Liver (tissue), 10 donors: ENCODE measurements at places on chromosomes 12 and 14.

DNA sequence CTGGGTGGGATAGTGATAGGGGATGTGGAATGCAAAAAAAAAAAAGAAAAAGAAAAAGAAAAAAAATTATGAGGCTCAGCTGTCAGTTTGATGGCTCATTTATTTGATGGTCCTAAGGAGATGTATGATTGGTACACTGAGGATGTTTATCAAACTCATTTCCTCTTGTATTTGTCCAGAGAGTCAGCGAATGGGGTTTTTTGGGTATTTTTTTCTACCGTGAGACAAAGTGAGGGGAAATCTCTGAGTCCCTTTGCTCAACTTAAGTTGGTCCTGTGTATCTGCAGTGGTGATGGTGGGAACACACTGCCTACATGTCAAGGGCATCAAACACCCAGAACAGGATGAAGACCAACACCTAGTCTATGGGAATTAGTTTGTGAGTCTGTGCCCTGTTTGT is 176.9 kb upstream of the HIF1A start:
- no peak for DNase-seq

DNA sequence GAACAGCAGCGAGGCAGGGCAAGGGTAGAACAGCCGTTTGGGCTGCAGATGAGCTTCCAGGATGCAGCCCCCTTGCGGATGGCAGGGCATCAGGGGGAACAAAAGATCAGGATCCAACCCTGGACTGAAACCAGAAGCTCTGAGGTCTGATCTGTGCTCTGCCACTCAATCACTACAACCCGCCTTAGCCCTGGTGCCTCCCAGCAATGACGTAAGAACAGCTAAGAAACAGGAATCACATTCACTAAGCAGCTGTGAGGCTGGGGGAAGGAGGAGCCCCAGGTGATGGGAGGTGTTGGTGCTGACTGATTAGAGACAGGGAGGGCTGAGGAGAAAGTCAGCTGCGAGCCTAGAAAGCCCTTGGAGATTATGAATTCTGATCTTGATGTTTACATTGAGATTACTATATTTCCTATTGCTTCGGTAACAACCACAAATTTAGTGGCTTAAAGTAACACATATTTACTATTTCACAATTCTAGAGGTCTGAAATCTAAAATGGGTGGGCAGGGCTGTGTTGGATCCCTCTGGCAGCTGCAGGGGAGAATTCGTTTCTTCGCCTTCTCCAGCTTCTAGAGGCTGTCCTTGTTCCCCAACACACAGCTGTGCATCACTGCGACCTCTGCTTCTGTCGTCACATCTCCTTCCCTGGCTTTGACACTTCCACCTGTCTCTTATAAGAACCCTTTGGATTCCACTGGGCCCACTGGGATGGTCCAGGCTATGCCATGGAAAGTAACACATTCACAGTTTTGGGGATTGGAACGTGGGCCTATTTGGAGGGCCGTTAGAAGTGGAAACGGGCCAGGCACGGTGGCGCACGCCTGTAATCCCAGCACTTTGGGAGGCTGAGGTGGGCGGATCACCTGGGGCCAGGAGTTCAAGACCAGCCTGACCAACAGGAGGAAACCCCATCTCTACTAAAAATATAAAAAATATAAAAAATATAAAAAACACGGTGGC is 6.1 kb upstream of the CD9 start:
- DNase-seq: no peak

- DNase-seq: peak; percentile 62
Observed at GRCh38 chr12:114668151-114668885, 15.7 kb downstream of the TBX3 start.

DNA sequence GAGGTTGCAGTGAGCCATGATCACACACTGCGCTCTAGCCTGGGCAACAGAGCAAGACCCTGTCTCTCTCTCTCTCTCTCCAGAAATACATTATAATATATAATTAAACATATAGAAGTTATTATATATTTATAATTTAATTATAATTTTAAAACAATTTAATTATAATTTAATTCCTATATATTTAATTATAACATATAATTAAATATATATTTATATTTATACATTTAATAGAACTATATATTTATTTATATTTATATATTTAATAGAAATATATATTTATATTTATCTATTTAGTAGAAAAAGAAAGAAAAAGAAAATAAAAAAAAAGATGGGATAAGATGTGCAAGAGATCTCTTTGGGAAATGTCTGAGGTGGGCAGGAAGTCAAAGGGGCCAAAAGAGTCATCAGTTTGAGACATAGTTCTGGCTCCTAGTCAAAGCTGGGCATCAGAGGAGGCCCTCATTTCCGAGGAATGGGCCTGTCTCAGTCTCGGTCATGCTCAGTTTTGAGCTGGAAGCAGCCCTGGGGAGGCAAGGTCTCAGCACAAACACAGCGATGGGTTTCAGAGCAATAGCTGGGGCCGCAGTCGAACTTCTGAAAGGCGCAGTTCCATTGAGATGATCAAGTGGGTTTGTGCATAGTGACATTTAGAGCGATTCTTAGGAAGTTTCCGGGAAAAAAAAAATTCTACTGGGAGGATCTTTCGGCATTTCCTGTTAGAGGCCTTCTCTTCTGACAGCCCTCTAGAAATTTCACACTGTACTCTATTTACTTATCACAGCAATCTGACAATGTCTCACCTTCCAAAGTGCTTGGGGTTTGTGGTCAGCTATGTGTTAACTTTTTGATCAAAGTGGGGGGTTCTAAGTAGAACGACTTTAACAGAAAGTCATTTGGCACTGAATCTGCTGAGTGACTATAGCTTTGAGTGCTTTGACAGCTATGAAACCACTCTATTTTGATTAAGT is 58.7 kb upstream of the GZMB start:
- DNase-seq: no peak

DNA sequence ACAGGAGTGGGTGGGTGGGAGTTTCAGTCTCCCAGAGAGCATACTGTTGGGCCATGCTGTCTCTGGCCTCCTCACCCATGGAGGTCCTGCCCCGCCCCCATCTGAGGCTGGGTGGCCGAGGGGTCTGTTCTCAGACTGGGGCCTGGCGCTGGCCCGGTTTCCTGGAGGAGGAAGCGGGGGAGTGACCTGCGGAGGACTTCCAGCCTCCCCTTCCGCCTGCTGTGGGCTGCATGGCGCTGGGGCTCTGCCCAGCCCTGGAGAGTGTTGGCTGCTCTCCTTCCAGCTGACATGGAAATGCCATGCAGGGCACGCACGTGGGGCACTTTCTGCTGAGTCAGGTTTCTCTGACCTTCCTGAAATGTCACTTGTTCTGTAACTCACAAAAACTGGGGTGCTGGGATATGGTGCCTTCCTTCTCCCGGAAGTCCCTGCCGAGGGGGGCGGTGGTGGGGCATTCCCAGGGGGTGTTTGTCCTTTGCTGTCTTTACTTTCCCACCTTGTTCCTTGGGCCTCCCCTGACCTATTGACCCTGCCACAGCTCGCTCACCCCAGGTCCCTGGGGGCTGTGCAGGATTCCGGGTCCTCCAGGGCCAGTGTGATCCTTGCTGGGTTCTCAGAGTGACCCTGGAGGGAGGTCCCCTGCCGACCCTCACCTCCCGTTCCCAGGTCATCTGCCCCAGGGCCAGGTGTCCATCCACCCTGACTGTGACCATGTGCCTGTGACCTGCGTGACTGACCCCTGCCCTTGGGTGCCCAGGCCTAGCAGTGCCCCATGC is 23.6 kb downstream of the PACS2 start:
- DNase-seq: no peak

- DNase-seq: no peak
Observed at GRCh38 chr12:132477703-132478432, 12.1 kb upstream of the FBRSL1 start.

GRCh38 chr12:124512667-124513296 is 54.6 kb downstream of the NCOR2 start:
- no peak for DNase-seq

GRCh38 chr12:17278946-17279345 is 673.0 kb upstream of the LMO3 start:
- DNase-seq: no peak

GRCh38 chr12:118827606-118828005 is 153.7 kb upstream of the SRRM4 start:
- DNase-seq: no peak

DNA sequence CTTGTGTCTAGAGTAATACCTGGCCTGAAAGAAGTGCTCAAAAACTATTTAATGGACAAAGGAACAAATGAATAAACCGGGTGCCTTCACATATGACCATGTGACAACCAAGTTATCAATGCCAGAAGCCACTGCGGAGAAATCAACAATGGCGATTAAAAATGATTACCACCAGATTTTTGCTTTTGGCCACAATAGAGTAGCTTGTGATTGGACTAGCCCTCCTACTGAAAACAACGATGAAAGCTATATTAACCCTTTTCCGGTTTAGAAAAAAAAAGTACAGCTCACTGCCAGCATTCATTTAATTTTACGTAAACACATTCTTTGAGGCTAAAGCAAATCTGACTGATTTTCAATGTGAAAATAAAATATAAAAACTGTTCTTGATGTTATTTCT is 41.6 kb upstream of the TTC7B start:
- DNase-seq: no peak

GRCh38 chr12:124233846-124234640 is 60.9 kb upstream of the RFLNA start:
- DNase-seq: no peak

- no peak for DNase-seq
Observed at GRCh38 chr12:114974826-114975639, 291.1 kb upstream of the TBX3 start.

- DNase-seq: no peak
Observed at GRCh38 chr12:101594700-101595099, at the start of gene MYBPC1. MYBPC1 (plus strand) TSS chr12:101594971; CDS start chr12:101595071, 100 bp downstream.

DNA sequence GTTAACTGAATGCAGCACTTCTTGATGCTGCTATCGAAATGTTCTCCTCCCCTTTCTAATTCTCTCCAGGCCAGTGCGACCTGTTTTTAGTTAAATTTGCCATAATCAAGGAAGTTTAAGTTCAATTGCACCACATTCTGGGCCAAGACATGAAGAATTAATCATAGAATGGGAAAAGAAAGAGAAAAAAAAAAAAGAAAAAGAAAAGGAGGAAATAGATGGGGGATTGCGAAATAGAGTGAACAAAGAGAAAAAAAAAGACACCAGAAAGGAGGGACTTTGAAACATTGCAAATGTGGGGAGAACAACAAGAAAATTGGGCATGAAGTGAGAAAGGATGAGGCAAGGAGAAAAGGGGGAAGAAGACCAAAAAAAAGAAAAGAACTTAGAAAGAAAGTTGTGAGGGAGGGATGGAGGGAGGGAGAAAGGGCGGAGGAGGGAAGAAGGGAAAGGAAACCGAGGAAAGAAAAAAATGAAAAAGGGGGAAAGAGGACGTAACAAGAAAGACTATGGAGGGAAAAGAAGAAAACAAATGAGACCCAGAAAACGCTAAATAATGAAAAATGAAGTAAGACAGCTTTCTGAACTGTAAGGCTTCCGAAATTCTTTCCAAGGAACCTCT is 32.8 kb upstream of the TBX5 start:
- no peak for DNase-seq

DNA sequence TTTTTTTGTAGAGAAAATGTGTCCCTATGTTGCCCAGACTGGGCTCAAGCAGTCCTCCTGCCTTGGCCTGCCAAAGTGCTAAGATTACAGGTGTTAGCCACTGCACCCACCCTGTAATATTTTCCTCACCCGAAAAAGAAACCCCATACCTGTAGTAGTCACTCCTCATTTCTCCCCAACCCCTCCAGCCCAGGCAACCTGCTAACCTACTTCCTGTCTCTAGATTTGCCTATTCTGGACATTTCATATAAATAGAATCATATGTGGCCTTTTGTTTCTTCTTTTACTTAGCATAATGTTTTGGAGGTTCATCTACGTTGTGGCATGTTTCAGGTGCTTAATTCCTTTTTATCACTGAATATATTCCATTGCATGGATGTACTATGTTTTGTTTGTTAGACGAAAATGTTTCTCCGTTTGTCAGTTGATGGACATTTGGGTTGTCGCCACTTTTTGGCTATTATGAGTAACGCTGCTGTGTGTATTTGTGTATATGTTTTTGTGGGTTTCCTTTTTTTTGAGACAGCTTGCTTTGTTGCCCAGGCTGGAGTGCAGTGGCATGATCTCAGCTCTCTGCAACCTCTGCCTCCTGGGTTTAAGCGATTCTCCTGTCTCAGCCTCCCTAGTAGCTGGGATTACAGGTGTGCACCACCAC is 6.2 kb downstream of the ANKRD13A start:
- DNase-seq: no peak

DNA sequence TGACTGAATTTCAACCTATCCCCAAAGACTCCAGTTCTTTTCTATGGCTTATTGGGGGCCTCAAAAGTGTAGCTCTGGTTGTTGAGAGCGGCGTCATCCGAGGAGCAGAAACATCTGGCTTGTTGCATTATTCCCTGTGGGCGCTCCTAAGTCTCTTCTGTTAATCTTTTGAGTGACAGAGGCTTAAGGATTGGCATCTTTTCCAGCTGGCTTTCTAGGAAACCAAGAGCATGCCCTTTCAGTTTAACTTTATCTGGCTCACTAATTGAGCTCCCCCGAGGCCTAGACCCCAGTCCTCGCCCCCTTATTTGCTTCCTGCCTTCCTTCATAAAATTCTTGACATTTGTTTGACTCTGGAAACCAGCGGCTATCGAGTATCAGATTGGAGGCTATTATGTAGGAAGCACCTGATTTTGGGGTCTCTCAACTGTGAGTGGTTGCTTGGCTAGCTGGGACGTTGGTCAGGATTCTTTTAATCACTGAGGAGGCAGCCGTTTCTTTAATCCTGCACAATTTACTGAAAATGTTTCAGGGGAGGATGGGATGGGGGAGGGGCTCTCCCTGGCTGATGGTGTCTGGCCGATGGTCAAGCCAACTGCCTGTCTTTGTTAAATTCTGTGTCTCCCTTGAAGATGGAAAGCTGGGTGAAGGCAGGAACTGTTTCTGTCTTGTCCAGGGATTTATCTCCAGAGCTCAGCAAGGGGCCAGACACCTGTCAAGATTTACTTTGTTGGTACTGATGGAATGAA is 3.1 kb downstream of the SMOC1 start:
- DNase-seq: no peak

GRCh38 chr12:9773216-9773877 is 12.6 kb upstream of the CD69 start:
- no peak for DNase-seq

DNA sequence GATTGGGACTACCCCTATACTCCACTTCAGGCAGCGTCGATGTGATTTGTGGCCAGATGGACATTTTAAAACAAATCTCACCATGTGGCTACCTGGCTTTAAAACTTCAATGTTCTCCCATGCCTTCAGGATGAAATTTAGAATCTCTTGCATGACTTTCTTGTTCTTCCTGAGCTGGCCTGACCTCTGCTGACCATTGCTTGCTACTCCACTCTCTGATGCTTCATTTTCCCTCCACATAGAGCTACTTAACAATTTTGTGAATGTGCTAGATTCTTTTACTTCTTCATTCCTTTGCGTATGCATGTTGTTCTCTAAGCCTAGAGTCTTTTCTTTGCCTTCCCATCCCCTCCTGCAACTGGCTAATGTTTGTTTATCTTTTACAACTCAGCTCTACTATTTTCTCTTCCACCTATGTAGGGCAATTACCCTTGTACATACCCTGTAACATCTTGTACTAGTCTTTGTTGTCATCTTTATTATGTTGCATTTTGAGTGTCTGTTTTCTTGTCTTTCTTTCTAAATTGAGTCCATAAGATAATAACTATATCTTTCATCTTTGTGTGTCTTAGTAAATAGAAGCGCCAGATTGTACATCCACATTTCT is 41.2 kb downstream of the YLPM1 start:
- no peak for DNase-seq

- no peak for DNase-seq
Observed at GRCh38 chr14:42792166-42792565, 1185.5 kb downstream of the LRFN5 start.
